ENCODE measurements at places on chromosomes 4 and X.
A peak's percentile ranks its signal among the peaks of the same experiment; 100 is the strongest.

DNA sequence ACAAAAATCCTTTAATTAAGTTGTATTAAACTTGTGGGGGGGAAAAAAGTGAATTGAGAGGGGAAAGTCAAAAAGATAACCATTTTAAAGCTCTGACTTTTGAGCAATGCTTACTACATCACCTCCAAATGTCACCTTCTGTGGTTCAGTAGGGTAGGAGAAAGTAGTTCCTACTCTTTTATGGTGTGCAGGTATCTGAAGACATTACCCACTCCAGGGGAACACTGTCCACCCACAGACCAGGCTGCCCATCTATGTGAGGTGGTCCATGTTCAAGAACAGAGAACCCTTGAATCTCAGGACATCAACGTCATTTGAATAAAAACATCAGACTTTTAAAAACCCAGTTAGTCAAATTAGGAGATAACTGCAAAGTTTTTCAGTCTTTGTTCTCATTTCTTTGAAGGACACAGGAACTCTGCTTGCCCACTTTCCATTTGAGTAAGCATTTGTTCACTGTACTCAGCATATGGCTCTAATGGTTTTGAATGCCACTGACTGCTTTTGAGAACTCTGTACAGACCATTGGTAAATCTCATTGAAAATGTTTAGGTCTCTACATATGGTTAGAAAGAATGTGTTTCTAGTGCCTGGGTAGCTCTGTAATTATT, 18.4 kb downstream of the NMU start:
- no peak for DNase-seq

DNA sequence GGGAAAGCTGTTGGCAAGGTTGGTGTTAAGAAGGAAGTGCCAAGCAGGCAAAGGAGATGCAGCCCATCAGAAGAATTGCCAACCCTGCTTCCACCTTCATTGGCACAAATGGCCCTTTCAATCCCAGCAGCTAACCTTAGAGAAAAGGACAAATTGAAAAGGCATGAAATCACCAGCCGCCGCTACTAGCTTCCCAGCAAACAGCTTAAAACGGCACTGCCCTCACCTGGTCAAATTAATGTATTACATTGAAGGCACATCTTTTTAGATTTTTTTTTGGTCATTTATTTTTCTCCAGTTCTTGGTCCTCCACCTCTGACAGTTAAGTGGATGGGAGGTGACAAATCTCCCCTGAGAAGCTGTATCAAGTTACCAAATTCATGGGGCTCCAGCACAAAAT, 51.0 kb upstream of the NHSL2 start:
- DNase-seq: peak; percentile 66

DNA sequence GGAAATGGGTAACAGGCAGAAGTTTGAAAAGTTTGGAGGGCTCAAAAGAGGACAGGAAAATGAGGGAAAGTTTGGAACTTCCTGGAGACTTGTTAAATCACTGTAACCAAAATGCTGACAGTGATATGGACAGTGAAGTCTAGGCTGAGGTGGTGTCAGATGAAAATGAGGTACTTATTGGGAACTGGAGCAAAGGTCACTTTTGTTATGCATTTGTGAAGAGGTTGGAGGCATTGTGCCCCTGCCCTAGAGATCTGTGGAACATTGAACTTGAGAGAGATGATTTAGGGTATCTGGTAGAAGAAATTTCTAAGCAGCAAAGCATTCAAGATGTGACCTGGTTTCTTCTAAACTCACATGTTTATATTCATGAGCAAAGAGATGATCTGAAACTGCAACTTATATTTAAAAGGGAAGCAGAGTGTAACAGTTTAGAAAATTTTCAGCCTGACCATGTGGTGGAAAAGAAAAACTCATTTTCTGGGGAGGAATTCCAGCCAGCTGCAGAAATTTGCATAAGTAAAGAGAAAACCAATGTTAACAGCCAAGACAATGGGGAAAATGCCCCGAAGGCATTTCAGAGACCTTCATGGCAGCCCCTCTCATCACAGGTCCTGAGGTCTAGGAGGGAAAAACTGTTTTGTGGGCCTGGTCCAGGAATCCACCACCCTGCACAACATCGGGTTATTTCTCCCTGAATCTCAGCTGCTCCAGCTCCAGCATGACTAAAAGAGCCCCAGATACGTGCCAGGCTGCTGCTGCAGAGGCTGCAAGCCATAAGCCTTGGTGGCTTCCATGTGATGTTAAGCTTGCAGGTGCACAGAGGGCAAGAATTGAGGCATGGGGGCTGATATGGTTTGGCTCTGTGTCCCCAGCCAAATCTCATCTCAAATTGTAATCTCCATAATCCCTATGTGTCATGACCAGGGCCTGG, 632.5 kb upstream of the GNPDA2 start:
- DNase-seq: peak; percentile 22

DNA sequence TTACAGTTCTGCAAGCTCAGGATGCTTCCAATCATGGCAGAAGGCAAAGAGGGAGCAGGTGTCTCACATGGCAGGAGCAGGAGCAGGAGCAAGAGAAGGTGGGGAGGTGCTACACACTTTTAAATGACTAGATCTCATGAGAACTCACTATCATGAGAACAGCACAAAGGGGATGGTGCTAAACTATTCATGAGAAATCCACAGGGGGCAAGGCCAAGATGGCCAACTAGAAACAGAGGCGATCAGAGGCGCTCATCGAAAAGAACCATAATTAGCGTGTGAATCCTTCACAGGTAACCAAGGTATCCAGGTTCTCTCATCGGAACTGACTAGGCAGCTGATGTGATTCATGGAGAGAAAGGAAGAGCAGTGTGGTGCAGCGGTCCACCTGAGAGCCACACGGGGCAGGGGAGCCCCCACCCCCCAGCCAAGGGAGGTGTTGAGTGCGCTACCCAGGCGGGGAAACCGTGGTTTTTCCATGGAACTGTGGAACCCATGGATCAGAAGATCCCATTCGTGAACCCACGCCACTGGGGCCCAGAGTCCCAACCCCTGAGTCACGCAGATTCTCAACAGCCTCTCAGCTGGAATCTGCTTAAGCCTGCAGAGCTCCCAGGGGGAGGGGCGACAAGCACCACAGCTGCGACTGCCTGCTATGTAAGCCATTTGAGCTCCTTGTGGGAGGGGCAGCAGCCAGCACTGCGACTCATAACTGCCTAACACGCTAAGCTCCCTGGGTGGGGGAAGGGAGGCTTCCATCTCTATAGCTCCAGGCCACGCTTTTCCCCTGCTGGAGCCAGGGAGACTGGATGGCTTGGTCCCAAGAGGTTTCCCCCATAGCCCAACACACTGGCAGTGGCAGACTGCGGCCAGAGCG, 46.7 kb downstream of the FGF16 start:
- DNase-seq: peak; percentile 84

GRCh38 chrX:9597361-9598035, 132.6 kb downstream of the TBL1X start:
- DNase-seq: no peak

Data from HAP-1 (cell line).